ENCODE measurements at places on chromosomes 11 and 22. TPM values are rescaled to one million over a fixed set of nuclear protein-coding genes. Genes with fewer than 3 reads are reported as not detected.
A peak's percentile ranks its signal among the peaks of the same experiment; 100 is the strongest.

The SLC6A5 gene
- total RNA-seq = not detected

GRCh38 chr11:71343828-71344400 is 91.5 kb upstream of the SHANK2 start:
- DNase-seq = no peak

DNA sequence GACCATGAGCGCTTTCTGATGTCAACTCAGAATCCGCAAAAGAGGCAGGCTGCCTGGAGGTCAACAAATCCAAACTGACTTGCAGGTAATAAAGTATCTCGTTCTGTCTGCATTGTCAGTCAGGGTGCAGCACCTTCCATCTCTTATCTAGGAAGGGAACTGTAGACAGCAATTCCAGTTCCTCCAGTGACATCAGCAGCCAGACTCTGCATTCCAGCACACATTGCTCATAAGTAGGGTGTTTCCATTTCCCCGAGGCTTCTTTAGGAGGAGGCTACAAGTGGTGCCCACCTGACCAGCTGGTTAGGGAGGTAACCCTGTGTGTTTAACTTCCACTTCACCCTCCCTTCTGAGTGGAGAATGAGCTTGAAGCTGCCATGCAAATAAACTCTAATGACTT is 53.3 kb downstream of the NTM start:
- peak; percentile 21 for DNase-seq

DNA sequence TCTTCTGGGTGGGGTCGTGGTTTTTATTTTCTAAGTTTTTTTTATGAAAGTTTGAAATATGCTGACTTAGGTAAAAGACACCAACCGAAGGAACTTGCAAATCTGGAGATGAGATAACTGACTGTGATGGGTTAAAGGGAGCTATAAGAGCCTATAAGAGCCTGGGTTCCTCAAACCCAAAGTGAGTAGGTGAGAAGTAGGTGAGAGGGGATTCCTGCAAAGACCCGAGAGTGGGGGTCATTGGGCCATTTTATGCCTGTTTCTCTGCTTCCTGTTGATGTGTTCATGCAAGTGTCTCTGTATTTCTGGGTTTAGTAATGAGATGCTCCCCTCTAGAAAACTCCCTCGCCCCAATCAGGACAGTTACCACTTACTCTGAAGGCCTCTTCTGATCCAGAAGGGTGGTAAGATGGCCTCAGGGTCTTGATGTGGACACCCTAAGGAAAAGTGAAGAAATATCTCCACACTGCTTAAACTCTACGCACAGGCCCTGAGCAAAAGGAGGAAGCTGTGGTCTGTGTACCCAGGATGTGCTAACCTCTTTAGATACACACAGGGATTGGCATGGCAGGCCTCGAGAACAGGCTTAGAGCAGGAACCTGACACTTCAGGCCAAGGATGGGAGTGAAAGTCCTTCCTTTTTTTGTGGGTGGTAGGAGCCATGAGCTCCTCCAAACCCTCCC is 1.8 kb downstream of the FLI1 start:
- DNase-seq = no peak

DNA sequence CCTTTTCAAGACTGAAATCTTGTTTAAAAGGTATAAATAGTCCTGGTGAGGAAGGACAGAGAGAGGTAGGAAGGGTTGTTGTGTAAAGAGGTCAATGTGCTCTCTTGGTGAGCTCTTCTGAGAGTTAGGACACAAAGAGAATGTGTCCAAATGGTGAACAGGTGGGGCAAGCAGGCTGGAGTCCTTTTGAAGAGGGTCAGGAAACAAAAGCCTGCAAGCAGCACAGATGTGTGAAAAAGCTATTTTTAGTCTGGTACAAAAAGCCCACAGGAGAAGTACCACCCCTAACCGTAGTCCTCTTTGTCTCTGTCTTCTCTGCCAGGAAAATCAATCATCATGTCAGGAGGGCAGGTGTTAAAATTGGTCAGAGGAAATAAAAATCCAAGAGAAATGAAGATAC is 54.4 kb upstream of the SYN3 start:
- no peak for DNase-seq

- DNase-seq = no peak
These were observed 208.1 kb upstream of the CADM1 start for GRCh38 chr11:115712296-115712695.

- DNase-seq = peak; percentile 56
These were observed 81.9 kb downstream of the LRRC32 start for GRCh38 chr11:76588455-76589325.

All from mucosa of gallbladder (tissue), 1 donor.